Thyroid gland (tissue), 4 donors: ENCODE measurements at places on chromosomes 1 and 21. TPM values are rescaled to one million over a fixed set of nuclear protein-coding genes. Genes with fewer than 3 reads are reported as not detected.
A peak's percentile ranks its signal among the peaks of the same experiment; 100 is the strongest.

The FTCD gene
- total RNA-seq: 0.94 TPM

The SH2D1B gene
- not detected for total RNA-seq

The CAMK2N1 gene
- total RNA-seq: 7.7 TPM

The PCP4L1 gene
- total RNA-seq: 0.56 TPM

The TRAF5 gene
- total RNA-seq: 5.9 TPM

The MAP3K21 gene
- 8.7 TPM for total RNA-seq

The OR14I1 gene
- total RNA-seq: not detected

The BMP8B gene
- total RNA-seq: 6.6 TPM

The NHLH1 gene
- total RNA-seq: not detected

The CFHR2 gene
- total RNA-seq: not detected

DNA sequence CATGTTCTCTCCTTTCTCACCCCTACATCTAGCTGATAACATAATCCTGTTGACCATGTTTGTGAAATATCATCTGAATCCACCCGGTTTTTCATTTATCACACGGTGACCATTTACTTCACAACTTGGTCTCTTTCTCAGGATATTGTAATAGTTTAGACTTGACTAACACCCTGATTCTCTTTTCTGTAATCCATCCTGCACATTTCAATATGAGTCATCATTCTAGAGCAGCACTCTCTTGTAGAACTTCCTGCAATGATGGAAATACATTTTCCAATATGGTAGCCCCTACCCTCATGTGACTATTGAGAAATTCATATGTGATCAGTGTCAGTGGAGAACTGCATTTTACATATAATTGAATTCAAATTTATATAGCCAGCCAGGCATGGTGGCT, 2.3 kb upstream of the JAM2 start:
- H3K4me1 ChIP-seq: no peaks in the 10 kb centered on the region
- no peak overlapping the region for H3K27ac ChIP-seq
- H3K4me3 ChIP-seq: no peak overlapping the region

- DNase-seq: peak; percentile 75
- H3K4me3 ChIP-seq: no peak overlapping the region
- no peaks in the 10 kb centered on the region for H3K27me3 ChIP-seq
- peaks cover 42% of the 10 kb centered on the region for H3K4me1 ChIP-seq
- peak overlapping the region; percentile 24 for H3K27ac ChIP-seq
Measured at GRCh38 chr1:159913451-159914192, 11.7 kb downstream of the TAGLN2 start.

- no peaks in the 10 kb centered on the region for H3K36me3 ChIP-seq
- H3K27ac ChIP-seq: no peak overlapping the region
- H3K4me1 ChIP-seq: no peaks in the 10 kb centered on the region
Measured at GRCh38 chr1:9456833-9457232, 82.4 kb upstream of the SLC25A33 start.

GRCh38 chr1:90274376-90274775, 279.5 kb downstream of the ZNF326 start:
- H3K27me3 ChIP-seq: no peaks in the 10 kb centered on the region
- no peak for DNase-seq
- no peak overlapping the region for H3K27ac ChIP-seq
- no peak overlapping the region for H3K4me3 ChIP-seq
- H3K4me1 ChIP-seq: no peaks in the 10 kb centered on the region

GRCh38 chr1:101059945-101060542, 34.5 kb upstream of the DPH5 start:
- no peaks in the 10 kb centered on the region for H3K36me3 ChIP-seq
- H3K4me3 ChIP-seq: no peak overlapping the region
- no peak overlapping the region for H3K27ac ChIP-seq
- H3K27me3 ChIP-seq: no peaks in the 10 kb centered on the region

DNA sequence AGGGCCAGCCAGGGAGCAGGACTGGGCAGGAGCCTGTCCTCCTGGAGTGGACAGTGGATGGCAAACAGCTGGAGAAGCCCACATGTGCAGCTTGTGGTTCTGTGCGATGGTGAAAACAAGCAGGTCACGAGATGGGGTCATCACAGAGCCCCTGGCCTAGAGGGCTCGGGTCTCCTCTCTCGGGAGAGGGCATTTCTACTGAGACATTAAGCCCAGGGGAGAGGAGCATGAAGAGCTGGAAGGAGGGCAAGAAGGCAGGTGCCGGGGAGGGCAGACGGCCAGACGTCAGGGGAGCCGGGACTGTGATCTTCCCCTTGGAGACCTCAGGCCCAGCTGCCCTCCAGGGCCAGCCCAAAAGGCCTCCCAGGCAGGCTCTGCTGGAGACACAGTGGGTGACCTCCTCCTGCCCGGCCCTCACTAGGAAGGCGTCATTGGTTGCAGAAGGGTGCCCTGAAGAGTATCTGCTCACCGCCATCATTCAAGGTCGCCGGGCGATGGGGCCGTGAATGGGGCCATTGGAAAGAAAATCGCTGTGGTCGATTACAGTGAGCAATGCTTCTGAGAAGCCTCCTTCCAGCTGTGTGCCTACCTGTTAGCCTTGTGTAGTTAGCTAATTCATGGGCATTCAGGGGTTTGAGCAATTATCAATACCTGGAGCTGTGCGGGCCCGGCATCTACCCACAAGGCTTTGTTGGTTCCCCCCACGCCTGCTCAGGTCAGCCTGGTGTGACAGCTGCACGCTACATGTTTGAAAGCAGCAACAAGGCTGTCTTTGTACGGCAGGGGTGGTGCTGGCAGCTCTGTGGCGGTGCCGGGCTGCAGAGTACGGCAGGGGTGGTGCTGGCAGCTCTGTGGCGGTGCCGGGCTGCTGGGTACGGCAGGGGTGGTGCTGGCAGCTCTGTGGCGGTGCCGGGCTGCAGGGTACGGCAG, 72.3 kb upstream of the ACTRT2 start:
- H3K27me3 ChIP-seq: no peaks in the 10 kb centered on the region
- no peaks in the 10 kb centered on the region for H3K36me3 ChIP-seq
- H3K27ac ChIP-seq: no peak overlapping the region
- no peaks in the 10 kb centered on the region for H3K4me1 ChIP-seq
- no peak for DNase-seq

- peak; percentile 69 for DNase-seq
- no peaks in the 10 kb centered on the region for H3K27me3 ChIP-seq
- no peaks in the 10 kb centered on the region for H3K36me3 ChIP-seq
- H3K27ac ChIP-seq: no peak overlapping the region
Measured at GRCh38 chr1:6490181-6491080, 1.0 kb downstream of the PLEKHG5 start.

GRCh38 chr1:201157949-201158348, 3.7 kb upstream of the TMEM9 start:
- no peaks in the 10 kb centered on the region for H3K36me3 ChIP-seq
- H3K27me3 ChIP-seq: no peaks in the 10 kb centered on the region
- H3K4me1 ChIP-seq: peaks cover 10% of the 10 kb centered on the region
- H3K4me3 ChIP-seq: no peak overlapping the region
- no peak for DNase-seq

GRCh38 chr21:39098696-39099200, 84.5 kb downstream of the PSMG1 start:
- DNase-seq: no peak
- no peaks in the 10 kb centered on the region for H3K27me3 ChIP-seq
- H3K4me3 ChIP-seq: no peak overlapping the region
- H3K27ac ChIP-seq: no peak overlapping the region
- peaks cover 5% of the 10 kb centered on the region for H3K4me1 ChIP-seq

- H3K27me3 ChIP-seq: no peaks in the 10 kb centered on the region
- DNase-seq: no peak
- no peaks in the 10 kb centered on the region for H3K36me3 ChIP-seq
- H3K4me3 ChIP-seq: no peak overlapping the region
Measured at GRCh38 chr1:158043232-158043631, 49.8 kb downstream of the KIRREL1 start.

GRCh38 chr1:39394598-39394997, 96.8 kb upstream of the BMP8A start:
- H3K4me1 ChIP-seq: peaks cover 48% of the 10 kb centered on the region
- H3K27me3 ChIP-seq: no peaks in the 10 kb centered on the region
- H3K36me3 ChIP-seq: peaks cover 6% of the 10 kb centered on the region
- DNase-seq: no peak

- no peaks in the 10 kb centered on the region for H3K27me3 ChIP-seq
- H3K4me1 ChIP-seq: no peaks in the 10 kb centered on the region
- no peak for DNase-seq
- H3K4me3 ChIP-seq: no peak overlapping the region
- no peaks in the 10 kb centered on the region for H3K36me3 ChIP-seq
- no peak overlapping the region for H3K27ac ChIP-seq
Measured at GRCh38 chr1:9424261-9424660, 115.0 kb upstream of the SLC25A33 start.

DNA sequence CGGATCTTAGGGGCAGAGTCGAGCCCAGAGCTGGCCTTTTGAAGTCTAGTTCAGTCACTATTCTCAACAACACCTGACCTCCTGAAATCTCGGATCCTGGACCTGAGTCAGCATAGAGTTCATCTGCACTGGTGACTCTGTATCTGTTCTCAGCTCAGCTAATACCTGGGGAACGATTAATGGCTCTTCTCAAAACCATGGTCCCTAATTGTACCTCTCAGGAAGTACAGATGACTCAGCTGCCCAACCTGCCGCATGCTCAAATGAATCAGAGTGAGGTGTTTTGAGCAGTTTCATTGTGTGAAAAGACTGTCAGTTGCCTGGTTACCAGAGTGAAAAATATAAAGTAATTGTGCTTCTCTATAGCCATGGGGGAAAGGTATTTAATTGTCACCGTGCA, 89.2 kb downstream of the SLC35F3 start:
- H3K36me3 ChIP-seq: no peaks in the 10 kb centered on the region
- H3K4me1 ChIP-seq: no peaks in the 10 kb centered on the region
- H3K4me3 ChIP-seq: no peak overlapping the region
- no peaks in the 10 kb centered on the region for H3K27me3 ChIP-seq

DNA sequence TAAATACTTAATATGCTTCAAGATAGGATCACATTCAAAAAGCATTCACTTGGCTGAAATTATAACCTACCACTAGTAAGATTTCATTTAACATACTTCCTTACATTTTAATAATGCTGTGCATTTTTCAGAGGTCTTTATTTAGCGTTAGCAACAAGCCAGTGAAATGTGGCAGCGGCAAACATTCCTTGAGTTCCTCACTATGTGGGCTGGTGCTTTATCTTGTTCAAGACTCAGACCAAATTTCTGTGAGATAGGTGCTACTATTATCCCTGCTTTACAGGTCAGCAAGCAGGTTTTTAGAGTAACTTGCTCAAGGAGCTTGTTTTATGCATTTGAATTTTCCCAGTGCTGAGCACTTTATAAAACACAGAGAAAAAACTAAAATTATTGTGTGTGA, 132.7 kb downstream of the PLPPR4 start:
- H3K4me3 ChIP-seq: no peak overlapping the region
- H3K36me3 ChIP-seq: no peaks in the 10 kb centered on the region
- no peak for DNase-seq

DNA sequence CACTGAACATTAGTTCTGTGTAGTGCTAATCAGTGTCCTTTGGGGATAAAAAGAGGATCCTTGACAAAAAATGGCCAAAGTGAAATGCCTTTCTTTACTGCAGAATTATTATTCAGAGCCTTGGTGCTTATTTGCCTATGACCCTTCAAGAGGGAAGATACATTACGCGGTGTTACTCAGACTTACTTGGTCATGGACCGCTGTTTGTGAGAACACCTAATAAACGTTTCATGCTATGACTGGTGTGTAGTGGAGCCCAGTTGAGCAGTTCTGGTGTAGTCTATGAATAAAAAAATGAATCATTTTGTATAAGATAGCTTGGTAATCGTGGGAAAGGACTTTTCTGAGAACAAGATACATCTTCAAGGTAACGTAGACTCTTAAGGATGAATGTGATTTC, 8.3 kb downstream of the NFYC start:
- no peaks in the 10 kb centered on the region for H3K36me3 ChIP-seq
- H3K4me3 ChIP-seq: no peak overlapping the region
- no peaks in the 10 kb centered on the region for H3K27me3 ChIP-seq
- no peak overlapping the region for H3K27ac ChIP-seq
- peaks cover 43% of the 10 kb centered on the region for H3K4me1 ChIP-seq
- no peak for DNase-seq

GRCh38 chr1:68339505-68339904, 107.2 kb upstream of the WLS start:
- H3K27ac ChIP-seq: no peak overlapping the region
- no peaks in the 10 kb centered on the region for H3K27me3 ChIP-seq
- H3K4me1 ChIP-seq: no peaks in the 10 kb centered on the region
- H3K36me3 ChIP-seq: no peaks in the 10 kb centered on the region
